Activated T-cell treated with anti-CD3 and anti-CD28 coated beads, Interleukin-2, amount 50 U/mL, for 72 hours (primary cell): ENCODE measurements at places on chromosomes 3 and 15. TPM values are rescaled to one million over a fixed set of nuclear protein-coding genes. Genes with fewer than 3 reads are reported as not detected.

- no peak for DNase-seq
- peaks cover 81% of the 10 kb centered on the region for H3K4me1 ChIP-seq
- H3K4me3 ChIP-seq: no peak overlapping the region
- no peaks in the 10 kb centered on the region for H3K27me3 ChIP-seq
- no peaks in the 10 kb centered on the region for H3K36me3 ChIP-seq
Measured at GRCh38 chr3:16898595-16899395, 14.0 kb downstream of the PLCL2 start.

The CRYGS gene
- 7.1 TPM for total RNA-seq

DNA sequence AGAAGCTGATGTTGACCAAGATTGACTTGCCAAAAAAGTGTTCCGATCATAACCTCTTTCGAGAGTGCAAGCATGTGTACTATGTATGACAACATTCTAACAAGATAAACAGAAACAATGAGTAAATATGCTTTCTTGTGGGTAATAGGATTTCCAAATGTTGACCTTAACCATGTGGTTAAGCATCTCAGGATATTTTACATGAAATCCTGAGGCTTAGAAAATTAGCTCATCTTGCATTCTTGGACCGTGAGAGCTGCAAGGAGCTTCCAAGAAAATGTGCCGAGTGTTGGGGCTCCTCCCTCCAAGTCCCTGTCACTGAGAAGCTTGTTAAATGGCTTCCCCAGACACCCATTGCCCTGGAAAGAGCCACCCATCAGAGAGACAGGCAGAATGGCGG, 50.1 kb downstream of the C3orf20 start:
- H3K27ac ChIP-seq: no peak overlapping the region
- H3K27me3 ChIP-seq: no peaks in the 10 kb centered on the region
- DNase-seq: no peak
- H3K36me3 ChIP-seq: no peaks in the 10 kb centered on the region
- no peak overlapping the region for H3K4me3 ChIP-seq

- no peak overlapping the region for H3K4me3 ChIP-seq
- no peaks in the 10 kb centered on the region for H3K4me1 ChIP-seq
Measured at GRCh38 chr3:78186404-78186803, 1146.5 kb downstream of the ROBO2 start.

DNA sequence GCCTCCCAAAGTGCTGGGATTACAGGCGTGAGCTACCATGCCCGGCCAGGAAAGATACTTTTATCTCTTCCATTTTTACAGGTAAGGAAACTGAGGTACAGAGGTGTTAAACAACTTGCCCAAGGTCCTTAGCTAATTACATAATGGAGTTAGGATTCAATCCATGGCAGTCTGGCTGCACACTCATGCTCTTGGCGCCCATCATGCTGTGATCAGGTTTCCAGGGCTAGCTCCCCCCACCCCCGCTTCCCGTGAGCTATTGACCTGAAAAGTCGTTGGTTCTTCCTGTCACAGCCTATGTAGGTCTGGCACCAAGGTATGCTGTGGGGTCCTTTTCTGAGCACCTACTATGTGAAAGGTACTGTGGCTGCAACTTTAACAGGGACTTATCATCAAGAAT, 55.9 kb upstream of the LARS2 start:
- no peak for DNase-seq
- no peak overlapping the region for H3K4me3 ChIP-seq
- no peaks in the 10 kb centered on the region for H3K36me3 ChIP-seq
- H3K4me1 ChIP-seq: peaks cover 10% of the 10 kb centered on the region
- no peak overlapping the region for H3K27ac ChIP-seq
- H3K27me3 ChIP-seq: peaks cover 37% of the 10 kb centered on the region

DNA sequence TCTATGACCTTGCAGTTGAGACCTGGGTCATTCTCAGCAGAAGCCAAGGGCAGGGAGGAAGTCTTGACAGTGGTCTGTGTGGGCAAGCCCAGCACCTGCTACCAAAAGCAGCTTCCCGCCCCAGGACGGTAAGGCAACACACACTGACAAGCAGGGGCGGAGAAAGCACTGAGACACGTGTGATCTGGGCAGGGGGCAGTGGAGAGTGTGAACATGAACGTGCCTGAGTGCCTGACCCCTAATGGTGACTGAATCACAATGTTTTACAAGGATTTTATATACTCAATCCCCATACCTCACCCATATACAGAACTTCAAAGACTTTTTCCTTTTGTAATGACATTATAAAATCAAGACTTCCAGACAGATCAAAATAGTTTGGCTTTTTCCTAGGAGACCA, 35.2 kb downstream of the ANP32A start:
- no peak for DNase-seq
- H3K4me1 ChIP-seq: peaks cover 57% of the 10 kb centered on the region
- peak overlapping the region; percentile 57 for H3K27ac ChIP-seq

DNA sequence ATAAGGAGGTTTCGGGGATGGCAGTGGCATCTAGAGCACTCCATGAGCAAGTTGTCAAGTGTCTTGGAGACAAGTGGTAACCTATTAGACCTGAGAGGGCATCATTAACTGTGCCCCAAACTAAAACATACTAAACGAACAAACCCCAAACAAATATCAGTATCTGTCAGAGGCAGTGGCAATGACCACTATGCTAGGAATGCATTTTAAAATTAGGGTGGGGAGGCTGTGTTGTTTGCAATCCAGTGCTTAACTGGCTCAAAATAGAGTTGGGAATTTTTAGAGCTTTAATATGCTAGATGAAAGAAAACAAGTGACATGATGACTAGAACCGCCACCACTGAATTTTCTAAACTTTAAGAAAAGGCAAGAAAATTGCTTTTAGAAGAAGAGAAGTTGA, 51.8 kb upstream of the TPRG1 start:
- no peaks in the 10 kb centered on the region for H3K4me1 ChIP-seq
- H3K4me3 ChIP-seq: no peak overlapping the region
- H3K27ac ChIP-seq: no peak overlapping the region
- H3K36me3 ChIP-seq: peaks cover 8% of the 10 kb centered on the region

The ST6GAL1 gene
- 104 TPM for total RNA-seq

- peaks cover 2% of the 10 kb centered on the region for H3K36me3 ChIP-seq
- peaks cover 24% of the 10 kb centered on the region for H3K27me3 ChIP-seq
- DNase-seq: peak; percentile 51
- H3K4me1 ChIP-seq: peaks cover 54% of the 10 kb centered on the region
- H3K27ac ChIP-seq: peak overlapping the region; percentile 91
Measured at GRCh38 chr3:42803414-42804105, 730 bp downstream of the HIGD1A start.

- H3K27ac ChIP-seq: no peak overlapping the region
- H3K36me3 ChIP-seq: no peaks in the 10 kb centered on the region
- H3K4me3 ChIP-seq: no peak overlapping the region
- H3K4me1 ChIP-seq: no peaks in the 10 kb centered on the region
- no peak for DNase-seq
Measured at GRCh38 chr15:93135459-93135858, 46.4 kb upstream of the RGMA start.

GRCh38 chr3:183664913-183665381, 29.5 kb downstream of the KLHL24 start:
- no peak for DNase-seq
- H3K4me1 ChIP-seq: peaks cover 8% of the 10 kb centered on the region
- no peak overlapping the region for H3K27ac ChIP-seq
- peaks cover 7% of the 10 kb centered on the region for H3K36me3 ChIP-seq

- H3K4me1 ChIP-seq: no peaks in the 10 kb centered on the region
- H3K36me3 ChIP-seq: no peaks in the 10 kb centered on the region
- H3K27me3 ChIP-seq: peaks cover 5% of the 10 kb centered on the region
- H3K27ac ChIP-seq: no peak overlapping the region
- DNase-seq: no peak
Measured at GRCh38 chr3:41362638-41363559, 163.6 kb downstream of the CTNNB1 start.

The NPAP1 gene
- total RNA-seq: not detected

- no peaks in the 10 kb centered on the region for H3K36me3 ChIP-seq
- no peak overlapping the region for H3K4me3 ChIP-seq
- H3K27ac ChIP-seq: no peak overlapping the region
- DNase-seq: no peak
- peaks cover 6% of the 10 kb centered on the region for H3K27me3 ChIP-seq
Measured at GRCh38 chr15:47839233-47839825, 122.0 kb downstream of the SEMA6D start.

DNA sequence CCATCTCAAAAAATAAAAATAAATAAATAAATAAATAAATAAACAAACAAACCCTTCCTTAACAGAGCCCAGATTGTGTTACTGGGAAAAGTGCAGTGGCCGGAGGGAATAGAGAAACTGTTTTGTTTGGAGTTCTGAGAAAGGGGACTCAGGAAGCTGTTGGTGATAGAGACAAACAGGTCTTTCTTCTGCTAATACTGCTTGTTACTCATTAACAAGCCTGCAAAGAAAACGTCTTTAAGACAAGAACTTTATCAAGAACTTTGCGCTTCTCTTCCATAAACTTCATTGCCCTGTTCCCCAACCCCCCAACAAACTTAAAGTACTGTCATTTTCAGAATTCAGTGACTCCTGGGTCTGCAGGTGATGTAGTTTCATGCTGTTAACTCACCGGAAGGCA, 68.8 kb upstream of the GSK3B start:
- peaks cover 19% of the 10 kb centered on the region for H3K27me3 ChIP-seq
- H3K27ac ChIP-seq: no peak overlapping the region
- H3K36me3 ChIP-seq: no peaks in the 10 kb centered on the region
- no peaks in the 10 kb centered on the region for H3K4me1 ChIP-seq
- no peak overlapping the region for H3K4me3 ChIP-seq

The MAP4 gene
- total RNA-seq: 149 TPM

The PSTPIP1 gene
- total RNA-seq: 141 TPM

- H3K27ac ChIP-seq: no peak overlapping the region
- no peaks in the 10 kb centered on the region for H3K36me3 ChIP-seq
- no peaks in the 10 kb centered on the region for H3K4me1 ChIP-seq
Measured at GRCh38 chr3:36461597-36461996, 81.3 kb downstream of the STAC start.

The CHRNB4 gene
- not detected for total RNA-seq

GRCh38 chr15:32991619-32992111, 202.8 kb downstream of the FMN1 start:
- H3K27ac ChIP-seq: no peak overlapping the region
- DNase-seq: no peak
- H3K4me1 ChIP-seq: no peaks in the 10 kb centered on the region
- H3K36me3 ChIP-seq: no peaks in the 10 kb centered on the region
- H3K4me3 ChIP-seq: no peak overlapping the region

DNA sequence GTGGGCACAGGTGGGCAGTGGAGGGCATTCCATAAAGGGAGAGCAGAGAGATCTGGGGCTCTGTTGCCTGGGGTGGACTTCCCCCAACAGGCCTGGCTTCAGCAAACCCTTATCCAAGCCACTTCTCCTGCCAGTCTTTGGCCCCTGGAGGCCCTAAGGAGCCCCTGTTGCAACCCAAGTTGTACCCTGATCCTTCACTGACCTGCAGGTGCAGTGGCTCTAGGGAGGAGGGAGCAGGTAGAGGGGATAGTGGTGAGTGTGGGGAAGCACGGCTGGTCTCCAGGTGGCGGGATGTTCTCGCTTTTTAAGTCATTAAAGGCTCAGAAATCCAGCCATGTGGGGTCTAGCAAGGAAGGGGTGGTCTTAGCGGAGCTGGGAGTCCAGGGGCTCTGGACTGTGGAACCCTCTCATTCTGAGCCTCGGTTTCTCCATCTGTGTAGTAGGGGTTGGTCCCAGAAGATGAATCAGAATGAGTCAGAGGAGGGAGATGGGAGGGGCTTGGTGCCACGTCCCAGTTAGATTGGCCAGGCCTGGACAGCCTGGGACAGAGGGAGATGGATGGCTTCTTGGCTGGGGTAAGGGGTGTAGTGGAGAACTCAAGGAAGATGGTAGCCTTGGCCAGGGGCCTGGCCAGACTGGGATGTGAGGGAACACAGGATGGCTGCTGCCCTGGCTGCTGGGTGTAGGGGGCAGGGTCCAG, 2.6 kb downstream of the ZBTB47 start:
- H3K4me3 ChIP-seq: no peak overlapping the region
- H3K4me1 ChIP-seq: peaks cover 20% of the 10 kb centered on the region
- H3K27ac ChIP-seq: no peak overlapping the region
- H3K27me3 ChIP-seq: peaks cover 14% of the 10 kb centered on the region
- H3K36me3 ChIP-seq: no peaks in the 10 kb centered on the region
- no peak for DNase-seq

DNA sequence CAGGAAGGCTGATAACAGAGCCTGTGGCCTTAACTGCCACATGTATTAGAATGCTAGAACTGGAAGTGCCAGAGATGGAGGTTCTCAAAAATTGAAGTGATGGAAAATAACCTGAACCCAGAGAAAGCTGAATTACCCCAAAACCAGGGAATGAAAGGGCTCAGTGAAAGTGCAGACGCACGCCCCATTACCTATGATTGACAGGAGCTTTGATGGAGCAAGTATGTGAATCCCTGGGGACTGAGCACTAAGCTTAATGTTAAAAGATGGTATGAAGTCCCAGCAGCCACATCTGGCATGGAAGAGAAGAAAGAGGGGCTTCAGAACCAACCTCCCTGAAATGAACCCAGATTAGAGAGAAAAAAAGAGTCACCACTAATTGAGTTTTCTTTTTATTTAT, 118.4 kb upstream of the FHIT start:
- peaks cover 9% of the 10 kb centered on the region for H3K27me3 ChIP-seq
- no peak overlapping the region for H3K4me3 ChIP-seq
- no peaks in the 10 kb centered on the region for H3K36me3 ChIP-seq
- no peak for DNase-seq
- no peak overlapping the region for H3K27ac ChIP-seq

- no peak for DNase-seq
- no peaks in the 10 kb centered on the region for H3K36me3 ChIP-seq
Measured at GRCh38 chr3:72393455-72393854, 454.8 kb downstream of the SHQ1 start.

DNA sequence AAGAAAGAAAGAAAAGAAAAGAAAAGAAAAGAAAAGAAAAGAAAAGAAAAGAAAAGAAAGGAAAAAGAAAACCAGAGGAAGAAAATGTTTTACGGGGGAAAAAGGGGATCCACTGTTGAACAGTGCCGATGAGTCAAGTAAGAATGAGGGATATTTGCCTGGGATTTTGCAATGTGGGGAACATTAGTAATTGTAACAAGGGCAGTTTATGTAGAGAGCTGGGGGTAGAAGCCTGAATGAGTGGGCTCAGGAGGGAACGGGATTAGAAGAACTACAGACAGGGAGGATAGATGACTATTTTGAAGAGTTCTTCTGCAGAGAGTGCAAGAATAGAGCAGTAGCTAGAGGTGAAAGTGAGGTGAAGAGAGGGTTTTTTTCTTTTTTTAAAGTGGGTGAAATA, 28.7 kb downstream of the GATM start:
- H3K27ac ChIP-seq: no peak overlapping the region
- peaks cover 26% of the 10 kb centered on the region for H3K27me3 ChIP-seq
- no peak overlapping the region for H3K4me3 ChIP-seq
- no peaks in the 10 kb centered on the region for H3K36me3 ChIP-seq
- no peaks in the 10 kb centered on the region for H3K4me1 ChIP-seq

The LIPC gene
- 0.93 TPM for total RNA-seq

The DIS3L gene
- 22.2 TPM for total RNA-seq

The DAZL gene
- total RNA-seq: not detected

The DUSP7 gene
- 12.8 TPM for total RNA-seq
